ENCODE measurements at places on chromosomes 2 and 18. TPM values are rescaled to one million over a fixed set of nuclear protein-coding genes. Genes with fewer than 3 reads are reported as not detected.

DSC1 gene
- total RNA-seq, result not detected

PTPN2 gene
- 57.3 TPM for total RNA-seq

LCT gene
- 0.53 TPM for total RNA-seq

ECEL1 gene
- total RNA-seq, result 0.78 TPM

SPR gene
- total RNA-seq, result 9.5 TPM

ALKAL2 gene
- total RNA-seq, result 16.3 TPM

CNGA3 gene
- total RNA-seq, result not detected

TSN gene
- total RNA-seq, result 67.6 TPM

MEP1B gene
- total RNA-seq, result not detected

All from activated T-helper 2 cell treated with anti-CD3 and anti-CD28 coated beads, Interferon-gamma antibody, Interleukin-2, Interleukin-4, amounts not matched to agents 10 μg/mL and 5 μg/mL and 100 μg/mL, durations not matched to agents 14 hours and 24 hours and 36 hours (primary cell).